ENCODE measurements at places on chromosomes 5 and 9.

- no peak for DNase-seq
Observed at GRCh38 chr5:96058084-96058483, 96.4 kb upstream of the ELL2 start.

DNA sequence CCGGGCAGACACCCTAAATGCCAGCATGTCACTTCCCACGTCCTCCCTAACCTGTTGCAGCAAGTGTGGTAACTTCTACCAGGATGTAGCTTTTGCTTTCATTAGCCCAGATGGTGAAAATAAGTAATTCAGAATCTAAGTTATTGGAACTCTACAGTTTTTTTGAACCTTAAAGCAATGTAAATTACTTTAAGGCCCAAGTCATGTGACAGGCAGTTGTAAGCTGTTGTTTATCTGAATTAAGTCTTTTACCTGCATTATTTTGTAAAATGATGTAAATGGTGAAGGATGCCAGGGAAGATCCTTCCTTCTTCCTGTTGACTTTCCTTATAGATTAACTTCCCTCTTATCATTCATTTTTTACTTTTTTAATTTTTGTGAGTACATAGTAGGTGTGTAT lies 670.2 kb downstream of the SEMA5A start:
- DNase-seq = no peak

- DNase-seq = no peak
Observed at GRCh38 chr5:36841677-36842076, 34.9 kb upstream of the NIPBL start.

- no peak for DNase-seq
Observed at GRCh38 chr5:3818624-3819023, 223.0 kb downstream of the IRX1 start.

GRCh38 chr9:119483153-119483552 lies 113.9 kb upstream of the BRINP1 start:
- DNase-seq = no peak

DNA sequence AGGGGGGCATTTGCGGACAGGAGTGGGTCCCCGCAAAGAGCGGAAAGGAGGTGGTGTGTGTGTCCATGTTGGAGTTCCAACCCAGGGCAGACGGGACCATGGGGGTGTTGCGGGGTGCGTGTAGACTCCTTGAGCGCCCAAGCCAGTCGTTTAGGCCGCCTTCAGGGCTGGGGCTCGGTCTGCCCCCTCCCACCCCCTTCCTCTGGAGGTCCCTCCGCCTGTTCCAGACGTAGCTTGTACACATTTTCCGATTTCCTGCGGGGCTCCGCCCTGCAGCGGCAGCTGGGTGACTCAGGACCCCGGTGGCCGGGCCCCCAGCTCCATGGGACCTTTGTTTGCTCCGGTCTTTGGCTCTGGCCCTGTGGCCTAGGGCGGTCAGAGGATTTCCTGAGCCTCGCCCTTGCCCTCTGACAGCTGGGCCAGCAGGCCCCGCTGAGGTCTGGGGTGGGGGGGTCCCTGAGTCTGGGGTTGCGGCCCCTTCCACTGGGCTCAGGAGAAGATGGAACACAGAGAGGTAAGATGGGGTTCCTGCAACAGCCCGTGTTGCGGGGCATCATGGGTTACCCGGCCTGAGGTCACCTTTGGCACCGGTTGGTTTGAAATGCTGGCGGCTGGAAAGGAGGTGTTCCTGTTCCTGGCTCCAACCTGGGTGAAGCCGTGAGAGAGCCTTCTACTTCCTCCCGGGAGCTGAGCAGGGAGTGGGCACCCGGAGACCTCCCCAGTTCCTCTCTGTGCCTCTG lies 1.5 kb downstream of the PKN3 start:
- DNase-seq = no peak

DNA sequence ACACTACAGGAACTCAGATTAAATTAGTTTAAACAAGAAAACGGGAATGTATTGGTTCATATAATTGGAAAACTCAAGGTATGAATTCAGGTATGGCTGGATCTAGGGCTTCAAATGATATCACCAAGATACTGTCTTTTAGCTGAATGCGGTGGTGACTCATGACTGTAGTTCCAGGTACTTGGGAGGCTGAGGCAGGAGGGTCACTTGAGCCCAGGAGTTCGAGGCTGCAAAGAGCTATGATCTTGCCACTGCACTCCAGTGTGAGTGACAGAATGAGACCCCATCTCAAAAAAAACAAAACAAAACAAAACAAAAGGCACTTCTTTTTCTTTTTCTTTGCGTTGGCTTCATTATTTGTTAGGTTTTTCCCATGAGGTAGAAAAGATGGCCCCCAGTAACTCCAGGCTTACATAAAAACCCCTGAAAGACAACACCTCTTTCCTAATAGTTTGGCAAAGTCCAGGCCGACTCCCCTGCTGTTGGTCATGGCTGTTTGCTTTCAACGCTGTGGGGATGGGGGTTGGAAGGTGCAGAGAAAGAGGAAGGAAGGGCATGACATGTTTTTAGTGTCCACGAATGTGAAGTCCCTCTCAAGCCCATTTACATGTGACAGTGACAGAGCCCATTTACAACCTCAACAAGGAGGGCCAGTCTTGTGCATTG lies 39.8 kb upstream of the CRB2 start:
- DNase-seq = no peak

GRCh38 chr9:91143642-91144041 lies 218.1 kb downstream of the AUH start:
- DNase-seq = no peak

DNA sequence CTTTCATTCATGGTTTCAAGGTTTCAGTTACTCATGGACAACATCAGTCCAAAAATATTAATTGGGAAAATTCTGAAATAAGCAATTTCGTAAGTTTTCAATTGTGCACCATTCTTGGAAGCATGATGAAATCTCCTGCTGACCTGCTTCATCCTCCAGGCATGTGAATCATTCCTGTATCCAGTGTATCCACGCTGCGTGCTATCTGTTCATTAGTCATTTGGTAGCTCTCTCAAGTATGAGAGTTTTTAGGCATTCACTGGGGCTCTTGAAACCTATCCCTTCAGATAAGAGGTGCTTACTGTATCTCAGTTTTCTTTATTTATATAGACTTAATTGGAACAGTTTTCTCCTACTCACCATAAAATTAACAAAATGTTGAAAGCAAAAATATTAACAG lies 293.0 kb downstream of the CDH12 start:
- no peak for DNase-seq

- DNase-seq = no peak
Observed at GRCh38 chr5:119368238-119368630, 12.4 kb downstream of the TNFAIP8 start.

DNA sequence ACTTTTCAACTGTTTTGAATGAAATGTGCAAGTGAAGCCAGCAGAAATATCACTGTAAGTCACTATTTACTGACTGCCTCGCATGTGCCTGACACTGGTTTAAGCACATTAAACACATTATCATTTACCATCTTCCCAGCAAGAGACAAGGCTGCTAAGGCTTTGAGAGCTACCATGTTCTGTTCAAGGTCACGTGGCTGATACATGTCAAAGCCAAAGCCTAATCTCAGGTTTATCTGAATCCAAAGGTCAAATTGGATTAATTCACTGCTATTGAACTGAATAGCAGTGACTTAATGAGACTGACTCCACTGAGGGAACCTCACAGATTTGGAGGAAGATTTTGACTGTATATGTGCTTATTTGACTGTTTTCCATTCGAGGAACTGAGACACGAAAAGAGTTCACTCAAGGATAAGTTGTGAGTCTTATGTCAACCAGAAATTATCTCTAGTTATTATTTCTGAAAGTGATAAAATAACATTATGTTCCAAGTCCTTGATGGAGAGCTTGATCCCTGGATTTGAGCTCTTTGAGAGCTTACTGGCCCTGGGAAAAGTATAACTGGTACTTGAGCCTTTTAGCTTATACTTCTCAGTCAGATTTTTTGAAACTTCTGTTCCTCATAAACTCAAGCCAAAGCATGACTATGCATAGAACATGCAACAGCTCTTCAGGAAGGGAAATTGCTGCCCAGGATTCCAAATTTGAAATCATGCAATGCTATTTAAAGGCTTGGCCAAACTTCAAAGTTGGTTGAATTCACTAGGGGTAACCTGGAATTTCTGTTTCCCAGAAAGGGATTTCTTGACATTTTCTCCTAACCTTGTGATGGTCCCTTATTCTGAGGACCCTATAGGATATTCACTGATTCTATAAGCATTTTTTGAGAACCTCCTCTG lies 23.4 kb upstream of the ARHGAP26 start:
- no peak for DNase-seq

DNA sequence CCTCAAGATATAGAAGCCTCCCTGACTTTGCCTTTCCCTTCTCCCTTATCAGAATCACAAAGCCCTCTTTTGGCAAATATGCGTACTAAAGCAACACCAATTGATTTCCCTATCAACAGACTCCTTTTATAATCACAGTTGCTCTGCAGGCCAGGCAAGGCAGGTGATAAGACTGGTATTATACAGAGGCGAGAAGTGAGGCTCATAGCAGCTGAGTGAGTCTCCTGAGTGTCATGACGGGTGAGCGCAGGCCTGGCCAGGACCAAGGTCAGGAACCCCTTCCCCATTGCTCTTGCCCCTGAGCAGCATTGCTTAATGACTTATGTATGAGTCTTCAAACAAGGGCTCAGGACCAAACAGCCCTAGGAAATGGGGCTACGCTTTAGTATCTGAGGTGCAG lies 70.8 kb downstream of the FBXO38 start:
- no peak for DNase-seq

DNA sequence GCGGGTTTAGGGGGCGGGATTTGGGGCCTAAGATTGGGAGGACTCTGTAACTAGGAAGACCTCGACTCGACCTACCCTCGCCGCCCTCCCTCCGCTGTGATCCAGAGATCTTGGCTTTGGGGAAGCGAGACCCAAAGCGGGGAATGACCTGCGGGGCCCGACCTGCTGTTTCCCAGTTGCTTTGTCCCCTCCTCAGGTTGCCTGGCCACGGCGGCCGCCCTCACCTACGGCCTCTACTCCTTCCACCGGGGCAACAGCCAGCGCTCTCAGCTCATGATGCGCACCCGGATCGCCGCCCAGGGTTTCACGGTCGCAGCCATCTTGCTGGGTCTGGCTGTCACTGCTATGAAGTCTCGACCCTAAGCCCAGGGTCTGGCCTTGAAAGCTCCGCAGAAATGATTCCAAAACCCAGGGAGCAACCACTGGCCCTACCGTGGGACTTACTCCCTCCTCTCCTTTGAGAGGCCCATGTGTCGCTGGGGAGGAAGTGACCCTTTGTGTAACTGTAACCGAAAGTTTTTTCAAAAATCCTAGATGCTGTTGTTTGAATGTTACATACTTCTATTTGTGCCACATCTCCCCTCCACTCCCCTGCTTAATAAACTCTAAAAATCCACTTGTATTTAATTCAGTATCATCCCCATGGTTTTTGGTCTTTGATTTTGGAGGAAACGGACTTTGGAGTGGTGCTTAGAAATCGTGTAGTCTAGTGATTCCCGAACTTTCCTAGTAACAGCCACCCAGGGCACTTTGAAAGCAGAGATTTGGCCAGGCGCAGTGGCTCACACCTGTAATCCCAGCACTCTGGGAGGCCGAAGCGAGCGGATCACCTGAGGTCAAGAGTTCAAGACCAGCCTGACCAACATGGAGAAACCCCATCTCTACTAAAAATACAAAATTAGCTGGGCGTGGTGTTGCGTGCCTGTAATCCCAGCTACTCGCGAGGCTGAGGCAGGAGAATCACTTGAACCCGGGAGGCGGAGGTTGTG lies 878 bp downstream of the HIGD2A start:
- no peak for DNase-seq

GRCh38 chr5:14076561-14076960 lies 66.6 kb upstream of the TRIO start:
- DNase-seq = no peak

DNA sequence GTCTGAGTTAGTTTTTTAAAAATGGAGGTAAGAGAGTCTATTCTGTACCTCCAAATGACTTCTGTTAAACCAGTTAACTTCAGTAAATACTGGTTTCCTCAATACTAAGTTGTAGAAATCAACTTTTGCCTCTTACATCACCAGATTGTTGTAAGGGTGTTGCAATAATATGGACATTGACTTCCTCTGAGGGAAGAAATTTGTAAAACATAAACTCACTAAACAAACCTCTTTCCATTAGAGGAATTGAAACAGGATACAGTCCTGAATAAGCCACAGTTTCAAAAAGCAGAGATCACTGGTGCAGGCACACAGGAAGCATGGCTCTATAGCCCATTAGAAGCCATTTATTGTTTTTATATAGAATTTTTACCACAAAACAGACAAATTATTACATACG lies 32.7 kb upstream of the SLCO6A1 start:
- DNase-seq = no peak

DNA sequence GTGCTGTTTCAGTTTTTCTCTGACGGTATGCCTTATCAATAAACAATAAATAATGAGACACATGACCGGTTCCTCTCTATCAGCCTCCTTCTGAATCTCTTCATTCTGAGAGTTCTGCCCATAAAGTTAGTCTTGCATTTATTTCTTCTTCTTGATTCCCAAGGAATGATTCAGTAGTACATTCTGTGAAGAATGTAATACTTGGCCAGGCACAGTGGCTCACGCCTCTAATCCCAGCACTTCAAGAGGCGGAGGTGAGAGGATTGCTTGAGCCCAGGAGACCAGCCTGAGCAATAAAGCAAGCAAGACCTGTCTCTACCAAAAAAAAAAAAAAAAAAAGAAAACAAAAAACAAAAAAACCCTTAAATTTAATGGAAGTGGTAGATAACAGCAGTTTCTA lies 53.9 kb downstream of the PAM start:
- DNase-seq = no peak

- DNase-seq = no peak
Observed at GRCh38 chr5:170475294-170476000, 28.4 kb upstream of the KCNIP1 start.

GRCh38 chr5:36374266-36374862 lies 72.7 kb upstream of the RANBP3L start:
- no peak for DNase-seq

GRCh38 chr9:112446080-112446479 lies 40.5 kb upstream of the KIAA1958 start:
- no peak for DNase-seq

DNA sequence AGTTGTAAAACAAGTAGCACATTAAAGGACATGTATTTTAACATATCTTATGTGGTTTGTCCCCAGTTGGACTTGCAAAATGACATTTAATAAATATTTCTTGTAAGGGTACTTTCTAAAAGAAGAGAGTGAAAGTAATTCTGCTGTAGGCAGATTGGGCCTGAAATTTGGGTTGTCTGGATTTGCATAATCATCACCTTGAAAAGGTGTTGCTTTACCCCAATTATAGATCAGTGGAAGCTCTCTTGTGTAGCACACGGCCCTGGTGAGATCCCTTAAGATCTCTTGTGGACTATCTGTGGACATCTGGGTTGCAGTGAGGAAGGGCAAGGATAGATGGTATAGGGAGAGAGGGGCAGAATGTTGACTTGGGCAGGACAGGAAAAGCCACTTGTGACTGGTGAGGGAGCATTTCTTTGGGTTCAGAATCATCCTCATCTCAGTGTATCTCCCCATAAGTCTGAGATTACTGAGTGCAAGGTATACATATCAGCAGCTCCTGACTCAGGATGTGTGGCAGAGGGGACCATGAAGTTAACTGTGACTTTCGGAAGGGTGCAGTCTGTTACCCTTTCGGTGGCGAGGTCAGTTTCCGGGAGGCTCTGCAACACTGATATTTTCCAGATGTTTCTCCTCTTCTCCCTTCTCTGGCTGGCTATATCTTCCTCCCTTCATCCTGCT lies 2.0 kb upstream of the TNFAIP8 start:
- no peak for DNase-seq

GRCh38 chr9:110330484-110331105 lies 7.1 kb downstream of the TXNDC8 start:
- DNase-seq = no peak
